SK-MEL-5 (cell line): ENCODE measurements at places on chromosomes 7 and 10. TPM values are rescaled to one million over a fixed set of nuclear protein-coding genes. Genes with fewer than 3 reads are reported as not detected.

The ARL3 gene
- total RNA-seq, result 2.6 and 2.8 TPM in 2 replicates

The FAM13C gene
- 0.21 and 0.67 TPM in 2 replicates for total RNA-seq

The BAIAP2L1 gene
- 18.1 and 20.4 TPM in 2 replicates for total RNA-seq

The CRPPA gene
- 1.9 and 2.5 TPM in 2 replicates for total RNA-seq

The GNG11 gene
- 35.8 and 40.3 TPM in 2 replicates for total RNA-seq

DNA sequence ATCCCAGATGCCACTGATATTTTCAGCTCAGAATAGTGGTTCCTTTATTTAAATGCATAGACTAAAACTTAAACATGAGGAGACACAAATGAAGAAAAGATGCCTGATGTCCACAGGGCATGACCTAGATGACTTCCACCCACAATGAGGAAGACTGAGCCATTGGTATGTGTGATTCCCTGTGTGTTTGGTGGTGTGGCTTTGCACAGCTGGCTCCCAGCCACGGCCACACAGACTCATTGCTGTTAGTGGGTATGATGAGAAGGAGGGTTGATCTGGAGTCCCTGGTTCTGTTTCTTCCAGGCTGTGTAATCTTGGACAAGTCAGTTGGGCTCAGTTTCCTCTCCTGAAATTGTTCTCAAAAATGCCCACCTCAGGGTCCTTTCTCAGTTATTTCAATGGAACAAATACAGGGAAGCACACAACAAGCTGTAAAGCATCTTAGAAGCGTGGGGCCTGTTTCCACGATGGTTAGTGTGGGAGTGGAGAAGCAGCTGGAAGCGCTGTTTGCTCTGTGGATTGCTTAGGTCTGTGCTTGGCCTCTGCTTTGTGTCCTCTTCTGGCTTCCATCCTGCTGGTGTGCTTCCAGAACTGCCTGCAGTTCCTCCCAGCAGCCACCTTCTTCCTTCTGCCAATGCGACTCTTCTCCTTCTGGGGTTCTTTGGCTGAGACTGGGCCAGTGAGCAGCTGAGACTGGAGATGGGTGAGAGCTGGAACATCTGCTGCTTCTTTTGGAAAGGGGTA is 303.7 kb downstream of the BMPER start:
- DNase-seq, result no peak

- peak; percentile 53 for DNase-seq
Observed at GRCh38 chr10:70115948-70116682, 16.5 kb downstream of the AIFM2 start.

- no peak for DNase-seq
Observed at GRCh38 chr7:152751449-152752141, 8.0 kb upstream of the ACTR3B start.

DNA sequence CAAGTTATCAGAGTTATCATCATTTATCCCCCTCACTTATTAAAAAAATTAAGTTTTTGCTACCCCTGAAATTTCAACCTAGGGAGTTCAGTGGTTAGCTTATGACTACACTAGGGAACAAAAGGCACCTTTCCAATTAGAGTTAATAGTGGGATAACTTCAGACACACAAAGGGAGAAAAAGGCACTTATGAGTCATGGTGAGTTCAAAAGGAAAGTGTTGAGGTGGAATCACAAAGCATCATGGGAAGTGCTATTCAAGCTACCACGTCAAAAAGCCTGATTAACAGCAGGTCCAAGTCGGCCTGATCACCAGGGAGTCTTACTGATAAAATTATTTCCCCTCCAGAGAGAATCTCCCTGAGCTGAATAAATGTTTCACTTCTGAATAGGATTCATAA is 165.7 kb downstream of the C7orf25 start:
- no peak for DNase-seq

DNA sequence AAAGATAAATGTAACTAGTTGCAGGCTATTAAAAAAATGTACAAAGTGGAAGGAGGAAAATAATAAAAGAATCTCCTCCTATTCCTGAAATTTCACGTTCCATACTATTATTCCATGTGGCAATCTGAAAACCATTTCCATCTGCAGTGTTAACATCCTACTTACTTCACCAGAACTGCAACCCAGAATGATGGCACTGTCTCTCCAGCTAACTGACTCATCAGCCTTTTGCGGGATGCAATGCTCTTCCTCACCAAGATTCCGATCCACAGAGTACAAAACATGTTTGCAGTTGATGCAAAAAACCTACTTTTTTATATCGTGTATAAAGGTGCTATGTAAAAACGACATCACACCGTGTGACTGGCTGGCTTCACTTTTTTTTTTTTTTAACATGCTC is 50.8 kb downstream of the ESYT2 start:
- no peak for DNase-seq

- DNase-seq, result peak; percentile 94
Observed at GRCh38 chr7:99036546-99037111, 107.3 kb downstream of the SMURF1 start.

DNA sequence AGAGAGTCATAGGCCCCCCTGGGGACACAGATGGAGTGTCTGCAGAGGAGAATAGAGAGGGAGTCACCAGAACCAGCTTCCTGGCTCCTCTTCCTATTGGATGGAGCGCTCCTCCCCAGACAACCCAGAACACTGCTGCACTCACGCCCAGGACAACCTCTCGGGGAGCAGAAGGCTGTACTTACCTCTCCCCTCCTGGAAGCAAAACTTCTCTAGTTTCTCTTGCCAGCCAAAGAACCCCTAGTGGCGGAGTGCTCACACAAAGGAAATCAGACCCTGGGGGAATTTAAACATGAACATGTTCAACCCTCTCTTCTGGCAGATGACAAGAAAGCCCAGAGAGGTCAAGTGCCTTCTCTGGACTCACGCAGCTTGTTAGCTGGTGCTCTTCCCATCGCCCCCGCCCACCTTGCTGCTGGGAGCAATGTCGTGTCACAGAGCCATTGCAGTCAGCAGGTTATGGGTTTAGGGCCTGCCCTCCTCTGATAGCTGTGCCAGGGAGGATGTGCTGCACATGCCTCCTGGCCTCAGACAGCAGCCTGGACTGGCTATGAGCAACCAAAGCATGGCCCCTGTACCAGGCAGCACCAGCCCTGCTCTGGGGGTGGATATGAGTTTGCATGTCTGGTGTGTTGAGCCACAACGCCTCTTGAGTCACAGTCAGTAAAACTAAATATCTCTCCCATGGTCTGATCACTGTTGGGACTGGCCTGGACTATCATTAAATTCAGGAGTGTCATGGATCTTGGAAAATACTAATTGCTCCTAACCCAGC is 84.4 kb downstream of the SLIT1 start:
- no peak for DNase-seq

- DNase-seq, result peak; percentile 88
Observed at GRCh38 chr7:108014747-108015682, 12.1 kb upstream of the LAMB1 start.

GRCh38 chr7:24297362-24297761 is 13.4 kb downstream of the NPY start:
- DNase-seq, result no peak

DNA sequence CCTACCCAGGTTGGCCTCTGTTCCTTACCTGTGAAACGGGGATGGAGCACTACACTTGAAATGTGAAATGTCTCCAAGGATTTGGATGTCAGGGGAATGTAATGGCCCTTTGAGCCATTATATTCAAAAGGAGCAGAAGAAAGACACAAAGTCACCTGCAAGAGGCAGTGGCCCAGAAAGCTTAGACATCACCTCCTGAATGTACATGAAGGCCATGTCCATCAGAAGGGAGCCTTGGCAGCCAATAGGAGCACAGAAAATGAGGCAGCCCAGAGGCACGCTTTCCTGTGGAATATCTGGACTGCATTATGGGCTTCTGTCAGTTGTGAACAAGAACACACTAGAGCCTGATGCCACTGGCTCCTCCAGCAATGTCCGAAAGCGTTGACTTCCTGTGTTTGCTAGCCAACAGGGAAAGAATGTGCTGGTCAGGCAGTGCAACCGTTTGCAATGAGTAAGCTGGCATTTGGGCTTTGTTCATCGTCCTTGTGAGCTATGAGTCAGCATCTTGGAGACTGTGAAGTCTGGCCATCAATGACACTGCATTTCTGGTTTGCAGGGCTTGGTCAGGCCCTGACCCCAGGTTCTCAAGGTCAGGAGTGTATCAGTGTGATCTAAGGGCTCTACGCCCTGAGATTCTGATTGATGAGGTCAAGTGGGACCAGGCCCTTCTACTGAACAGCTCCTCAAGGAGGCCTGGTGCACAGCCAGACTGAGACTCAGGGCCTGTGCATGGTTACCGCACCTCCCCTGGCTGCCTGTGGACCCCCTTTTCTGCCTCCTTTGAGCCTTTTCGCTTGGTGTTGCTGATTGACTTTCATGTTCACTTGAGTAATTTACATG is 222.4 kb downstream of the RPS24 start:
- peak; percentile 50 for DNase-seq

- DNase-seq, result no peak
Observed at GRCh38 chr10:43623351-43623750, 17.1 kb downstream of the ZNF485 start.

GRCh38 chr10:89940076-89940475 is 238.7 kb downstream of the KIF20B start:
- DNase-seq, result no peak

- DNase-seq, result no peak
Observed at GRCh38 chr7:139511315-139511714, 12.2 kb upstream of the CLEC2L start.

- DNase-seq, result no peak
Observed at GRCh38 chr10:13709931-13710650, 123.3 kb downstream of the PRPF18 start.

DNA sequence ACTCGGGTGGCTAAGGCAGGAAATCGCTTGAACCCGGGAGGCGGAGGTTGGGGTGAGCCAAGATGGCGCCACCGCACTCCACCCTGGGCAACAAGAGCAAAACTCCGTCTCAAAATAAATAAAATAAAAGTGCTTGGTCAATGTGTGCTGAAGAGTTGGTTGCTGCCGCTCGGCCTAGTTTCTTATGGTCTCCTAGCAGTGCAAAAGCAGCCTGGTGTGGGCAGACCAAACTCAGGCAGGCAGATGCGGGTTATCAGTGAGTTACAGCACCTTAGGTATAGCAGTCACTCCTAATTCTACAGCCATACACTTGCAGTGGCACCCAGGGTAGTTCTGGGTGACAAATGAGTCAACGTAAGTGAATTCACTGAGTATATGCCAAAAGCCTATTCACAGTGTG is 22.6 kb downstream of the HSPB1 start:
- no peak for DNase-seq

DNA sequence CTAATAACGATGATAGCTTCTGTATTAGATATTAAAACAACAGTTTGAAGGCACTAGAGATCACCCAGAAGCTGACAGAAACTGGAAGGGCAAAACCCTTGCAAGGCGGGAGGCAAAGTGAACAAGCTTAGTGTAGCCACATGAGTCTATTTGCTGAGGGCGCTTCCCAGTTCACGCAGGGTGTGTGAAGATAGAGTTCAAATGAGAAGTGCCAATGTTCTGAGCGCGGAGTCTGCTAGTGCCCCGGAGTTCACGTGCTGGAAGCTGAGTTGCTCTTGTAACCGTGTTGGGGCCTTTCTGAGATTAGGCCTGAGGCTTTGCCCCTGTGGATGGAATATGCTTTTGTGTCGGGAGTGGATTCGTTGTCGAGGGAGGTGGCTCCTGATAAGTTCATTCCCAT is 16.6 kb upstream of the GTPBP4 start:
- no peak for DNase-seq

DNA sequence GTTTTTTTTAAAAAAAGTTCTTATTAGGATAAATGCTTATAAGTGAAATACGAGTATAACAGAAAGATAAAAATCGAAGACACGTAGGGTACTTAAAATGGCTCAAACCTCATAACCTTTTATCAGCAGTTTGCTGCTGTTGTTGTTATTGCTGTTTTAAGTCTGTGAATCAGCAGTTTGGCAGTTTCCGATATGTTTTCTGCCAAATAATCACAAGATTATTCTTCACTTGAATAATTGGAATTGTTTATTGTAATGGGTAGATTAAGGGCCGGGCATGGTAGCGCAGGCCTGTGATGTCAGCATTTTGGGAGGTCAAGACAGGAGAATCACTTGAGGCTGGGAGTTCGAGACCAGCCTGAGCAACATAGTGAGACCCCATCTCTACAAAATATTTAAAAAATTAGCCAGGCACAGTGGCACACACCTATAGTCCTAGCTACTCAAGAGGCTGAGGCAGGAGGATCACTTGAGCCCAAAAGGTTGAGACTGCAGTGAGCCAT is 177.6 kb downstream of the VTI1A start:
- DNase-seq, result peak; percentile 45

DNA sequence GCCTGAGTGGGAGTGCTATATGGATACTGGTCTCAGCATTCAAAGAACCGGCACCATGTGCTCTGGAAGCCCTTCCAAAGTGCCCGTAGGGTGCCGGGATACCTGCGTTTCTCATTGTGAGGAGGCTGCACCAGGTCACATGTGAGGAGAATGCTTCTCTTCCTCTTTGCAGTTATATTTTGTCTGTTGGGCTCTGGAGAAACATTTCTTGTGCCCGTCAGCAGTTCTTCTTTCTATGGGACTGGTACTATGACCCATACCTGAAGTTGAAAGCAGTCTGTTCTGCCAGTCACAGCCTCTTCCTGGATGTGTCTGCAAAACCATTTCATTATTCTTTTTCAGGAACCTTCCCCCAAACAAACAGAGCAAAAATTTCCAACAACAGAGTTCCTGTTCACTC is 465.0 kb downstream of the SUGCT start:
- DNase-seq, result no peak

GRCh38 chr10:21637795-21638194 is 103.8 kb downstream of the MLLT10 start:
- DNase-seq, result no peak

DNA sequence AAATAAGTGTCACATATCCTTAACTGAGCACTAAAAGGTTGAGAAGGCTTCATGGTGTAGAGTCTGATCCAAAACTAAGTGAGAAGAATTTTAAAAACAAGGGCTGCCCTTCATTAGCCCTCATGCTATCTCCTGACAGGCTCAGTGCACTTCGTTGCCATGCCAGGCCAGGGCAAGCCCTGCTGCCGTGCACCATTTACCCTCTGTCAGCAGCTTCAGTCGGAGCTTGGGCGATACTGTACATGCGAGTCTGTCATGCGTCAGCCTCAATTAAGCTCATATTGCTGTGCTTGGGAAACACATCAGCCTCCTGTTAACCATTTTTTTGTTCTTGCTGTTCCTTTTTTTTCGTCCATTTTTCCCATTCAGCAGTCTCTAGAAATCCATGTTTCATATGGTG is 166.6 kb downstream of the VTI1A start:
- no peak for DNase-seq

DNA sequence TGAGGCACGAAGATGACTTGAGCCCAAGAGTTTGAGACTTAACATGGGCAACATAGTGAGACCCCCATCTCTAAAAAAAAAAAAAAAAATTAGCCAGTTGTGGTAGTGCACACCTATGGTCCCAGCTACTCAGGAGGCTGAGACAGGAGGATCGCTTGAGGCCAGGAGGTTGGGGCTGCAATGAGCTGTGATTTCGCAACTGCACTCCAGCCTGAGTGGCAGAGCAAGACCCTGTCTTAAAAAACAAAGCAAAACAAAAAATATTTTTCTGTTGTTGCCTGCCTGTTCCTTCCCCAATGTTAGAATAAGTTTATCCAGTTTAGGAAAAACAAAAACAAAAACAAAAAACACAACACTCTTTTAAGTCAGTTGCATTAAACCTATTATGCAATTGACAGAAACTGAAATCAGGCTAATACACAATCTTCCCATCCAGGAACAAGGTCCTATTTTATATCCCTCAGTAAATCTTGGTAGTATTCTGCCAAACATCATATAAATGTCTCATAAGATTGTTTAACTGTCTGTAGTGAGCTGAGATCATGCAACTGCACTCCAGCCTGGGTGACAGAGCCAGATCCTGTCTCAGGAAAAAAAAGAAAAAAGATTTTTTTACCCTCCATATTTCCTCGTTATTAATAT is 4.9 kb downstream of the PILRA start:
- DNase-seq, result no peak

- DNase-seq, result no peak
Observed at GRCh38 chr10:128642023-128642422, 515.8 kb upstream of the MKI67 start.

GRCh38 chr10:80571352-80571751 is 33.6 kb downstream of the SH2D4B start:
- no peak for DNase-seq
